ENCODE measurements at places on chromosomes 5 and 9. TPM values are rescaled to one million over a fixed set of nuclear protein-coding genes. Genes with fewer than 3 reads are reported as not detected.

DNA sequence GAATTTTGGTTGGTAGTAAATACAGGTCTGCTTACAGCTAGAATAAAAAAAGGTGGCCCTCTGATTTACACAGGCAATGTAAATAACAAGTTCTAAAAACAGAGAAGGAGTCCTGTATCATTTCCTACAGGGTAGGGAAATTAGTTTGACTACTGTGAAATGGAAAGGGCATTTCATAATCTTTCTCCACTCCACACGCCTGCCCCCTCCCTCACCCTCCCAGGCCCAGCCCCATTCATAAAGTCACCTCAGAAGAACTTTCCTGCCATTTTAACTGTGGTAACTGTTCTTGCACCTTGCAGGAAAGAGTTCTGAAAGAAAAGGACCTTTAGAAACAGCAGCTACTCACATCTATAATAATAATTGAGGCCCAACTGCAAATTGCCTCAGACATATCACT is 69.7 kb downstream of the MEF2C start:
- no peak for DNase-seq

Gene MTAP
- total RNA-seq, result 37.0 TPM

Gene IL9
- not detected for total RNA-seq

Gene PCDHB10
- under 0.01 TPM for total RNA-seq

- DNase-seq, result no peak
Observed at GRCh38 chr5:95151694-95152093, 133.2 kb downstream of the MCTP1 start.

Gene PIP5KL1
- total RNA-seq, result 0.87 TPM

DNA sequence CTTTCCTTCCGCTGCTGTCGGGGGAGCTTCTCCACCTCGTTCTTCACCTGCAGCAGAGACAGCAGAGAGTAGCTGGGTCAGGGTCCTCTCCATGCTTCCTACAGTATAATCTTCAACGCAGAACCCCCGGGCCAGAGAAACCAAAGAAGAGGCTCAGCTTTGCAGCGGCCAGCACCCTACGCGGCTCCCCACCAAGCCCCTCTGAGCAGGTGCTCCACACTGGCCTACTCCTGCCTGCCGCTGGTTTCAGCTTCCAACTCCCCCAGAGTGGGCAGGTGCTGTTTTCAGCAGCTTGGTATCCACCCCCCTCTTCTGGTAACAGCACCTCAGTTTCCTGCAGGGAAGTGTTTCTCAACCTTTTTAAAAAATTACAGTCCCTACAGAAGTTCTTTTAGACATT is 58.3 kb upstream of the FBXW11 start:
- DNase-seq, result no peak

DNA sequence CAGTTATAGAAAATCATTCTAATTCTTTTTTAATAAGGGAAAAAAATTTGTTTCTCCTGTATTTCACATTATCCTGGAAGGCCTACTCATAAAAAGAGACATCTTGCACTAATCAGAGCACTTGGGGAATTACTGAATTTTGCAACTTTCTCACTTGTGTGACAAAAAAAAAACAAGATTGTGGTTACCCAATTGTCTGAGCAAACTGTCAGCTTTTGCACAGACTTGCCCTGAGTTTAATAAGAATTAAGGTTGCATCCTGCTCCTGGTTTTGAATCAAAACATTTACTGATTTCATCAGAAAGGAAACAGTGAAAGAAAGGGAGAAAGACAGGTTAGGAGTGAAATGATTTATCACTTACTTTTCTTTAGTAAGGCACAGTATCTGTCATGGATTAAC is 10.6 kb upstream of the SH3RF2 start:
- no peak for DNase-seq

DNA sequence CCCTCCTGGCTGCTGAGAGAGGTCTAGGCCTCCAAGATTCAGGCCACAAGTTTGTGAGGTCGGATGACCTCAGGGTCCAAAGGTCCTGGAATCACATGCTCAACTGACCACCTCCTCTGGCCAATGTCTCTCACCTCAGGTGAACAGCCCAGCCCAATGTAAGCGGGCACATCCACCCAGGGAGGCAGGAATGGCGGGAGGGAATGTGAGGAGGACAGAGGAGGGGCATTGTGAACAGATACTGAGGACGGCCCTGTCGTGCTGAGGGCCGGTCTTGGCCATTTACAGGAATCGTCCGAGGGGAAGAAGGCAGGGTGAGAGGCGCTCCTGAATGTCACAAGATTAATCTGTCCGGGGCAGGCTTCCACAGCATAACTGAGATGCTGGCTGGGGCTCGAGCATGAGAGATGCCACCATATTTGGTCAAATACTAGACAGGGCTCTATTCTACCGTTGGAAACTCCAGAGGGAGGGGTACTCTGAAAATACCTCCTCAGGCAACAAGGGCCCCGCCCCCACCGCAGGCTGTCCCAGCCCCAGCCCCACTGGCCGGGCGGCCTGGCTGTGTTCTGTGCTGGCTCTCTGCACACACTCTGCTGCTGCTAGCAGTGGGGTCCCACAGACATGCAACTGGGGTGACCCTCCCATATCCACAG is 1.5 kb upstream of the IL17B start:
- no peak for DNase-seq

Gene BTNL8
- not detected for total RNA-seq

DNA sequence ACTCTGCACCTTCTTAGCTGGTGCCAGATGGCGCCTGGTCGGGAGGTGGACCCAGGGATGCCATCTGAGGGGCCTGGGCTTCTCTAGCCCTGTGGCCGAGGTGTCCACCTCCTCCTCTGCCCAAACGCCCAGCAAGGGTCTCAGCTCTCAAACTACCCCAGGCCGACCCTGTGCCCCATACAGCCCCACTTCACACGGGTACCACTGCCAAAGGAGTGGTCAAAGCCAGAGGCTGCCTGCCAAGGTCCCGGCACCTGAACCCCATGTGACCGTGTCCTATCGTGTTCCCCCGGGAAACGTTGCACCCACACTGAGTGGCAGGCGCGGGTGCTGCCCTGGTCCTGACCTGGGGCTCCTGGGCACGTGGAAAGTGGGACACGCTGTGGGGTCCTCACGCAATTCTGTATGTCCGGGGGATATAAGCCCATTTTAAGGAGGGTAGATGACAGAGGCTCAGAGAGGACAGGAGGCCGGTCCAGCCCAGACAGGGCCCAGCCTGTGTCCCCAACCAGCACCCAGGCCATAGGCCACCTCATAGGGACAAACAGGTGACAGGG is 1.9 kb downstream of the ENTPD8 start:
- DNase-seq, result no peak

Gene F2RL2
- 7.2 TPM for total RNA-seq

Gene DMGDH
- 1.9 TPM for total RNA-seq

GRCh38 chr9:91420501-91421127 is 3.0 kb downstream of the NFIL3 start:
- DNase-seq, result no peak

DNA sequence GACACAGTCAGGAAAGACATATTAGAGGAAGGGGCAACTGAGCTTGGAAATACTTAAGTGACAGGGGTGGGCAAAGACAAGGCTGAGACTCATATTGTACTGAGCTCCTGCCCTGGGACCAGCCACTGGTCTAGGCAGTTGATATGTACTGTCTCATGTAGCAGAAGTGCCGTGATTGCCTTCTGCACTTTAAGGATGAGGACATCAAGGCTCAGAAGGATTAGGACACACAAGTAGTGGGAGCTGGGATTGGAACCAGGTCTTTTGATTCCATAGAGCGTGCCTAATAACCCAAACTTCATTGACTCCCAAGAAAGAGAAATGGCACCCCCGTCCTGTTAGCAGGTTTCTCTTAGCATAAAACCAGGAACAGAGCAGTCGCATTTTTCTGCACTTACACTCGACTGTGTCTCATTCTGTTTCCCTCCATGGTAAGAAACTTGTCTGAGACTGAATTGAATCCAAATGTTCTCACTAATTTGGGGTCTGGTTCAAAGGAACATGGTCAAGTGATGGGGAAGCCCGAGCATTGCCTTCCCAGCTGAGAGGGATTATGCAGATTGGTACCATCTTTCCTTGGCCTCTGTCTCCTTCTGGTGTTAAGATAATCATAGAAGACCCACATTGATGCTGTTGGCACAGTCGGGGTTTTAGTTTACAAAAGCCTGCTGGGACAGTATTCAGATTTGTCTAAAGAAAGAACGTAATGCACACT is 70.4 kb downstream of the ANGPTL2 start:
- no peak for DNase-seq

DNA sequence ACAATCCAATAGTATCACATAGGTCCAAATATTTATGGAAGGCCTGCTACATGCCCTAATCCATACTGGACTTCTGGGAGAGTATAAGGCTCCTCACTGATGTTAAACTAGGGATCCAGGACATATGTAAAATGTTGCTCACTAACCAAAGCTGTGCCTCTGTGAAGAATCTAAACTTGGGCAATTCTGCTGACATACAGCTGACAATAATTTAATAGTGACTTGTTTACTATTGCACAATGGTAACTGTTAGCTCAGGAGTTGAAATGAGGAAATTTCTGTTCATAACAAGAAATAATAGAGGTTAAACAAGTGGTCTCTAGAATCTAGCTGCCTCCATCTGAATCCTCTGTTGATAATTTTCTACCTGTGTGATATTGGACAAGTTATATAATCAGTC is 14.9 kb upstream of the CTXN3 start:
- no peak for DNase-seq

Gene CORO2A
- total RNA-seq, result 5.7 TPM

Gene EFCAB9
- total RNA-seq, result not detected

- peak; percentile 89 for DNase-seq
Observed at GRCh38 chr5:137220523-137220927, 278.6 kb downstream of the SPOCK1 start.

DNA sequence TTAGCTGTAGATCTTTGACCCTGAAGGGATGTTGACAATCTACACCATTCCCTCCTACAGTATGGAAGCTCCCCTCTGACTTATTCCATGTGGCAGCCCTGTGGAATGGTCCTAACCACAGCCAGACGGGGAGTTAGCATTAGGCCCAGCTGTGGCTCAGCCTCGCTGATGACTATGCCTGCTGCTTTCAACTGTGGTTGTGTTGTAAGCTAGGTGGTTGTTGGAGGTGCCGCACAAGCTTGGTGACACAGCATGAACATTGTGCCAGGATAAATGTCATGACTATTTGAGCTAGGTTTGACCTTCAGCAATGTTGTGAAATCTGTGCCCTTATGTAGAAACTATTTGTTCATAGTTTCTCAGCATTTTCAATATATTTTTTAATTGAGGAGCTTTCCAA is 40.6 kb downstream of the SGCD start:
- DNase-seq, result no peak

GRCh38 chr9:13513716-13514444 is 234.4 kb upstream of the MPDZ start:
- no peak for DNase-seq

- DNase-seq, result no peak
Observed at GRCh38 chr5:27473307-27474046, 435.1 kb upstream of the CDH9 start.

Gene GRXCR2
- total RNA-seq, result not detected

DNA sequence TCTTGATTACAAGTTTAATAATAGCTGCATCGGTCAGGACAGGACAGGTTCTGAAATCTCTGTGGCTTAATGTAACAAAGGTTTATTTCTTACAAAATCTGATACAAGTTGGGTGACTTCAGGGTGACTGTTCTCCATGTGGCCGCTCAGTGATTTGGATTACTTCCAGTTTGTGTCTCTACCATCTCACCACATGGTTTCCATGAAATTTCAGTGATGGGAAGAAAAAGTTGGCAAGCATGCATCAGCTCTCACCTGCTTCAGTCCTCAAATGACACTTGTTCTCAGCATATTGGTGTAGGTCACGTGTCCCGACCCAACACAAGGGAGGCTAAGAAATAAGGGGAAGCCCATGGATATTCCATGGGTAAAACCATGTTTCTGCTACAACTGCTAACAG is 7.8 kb upstream of the TMEM268 start:
- no peak for DNase-seq

DNA sequence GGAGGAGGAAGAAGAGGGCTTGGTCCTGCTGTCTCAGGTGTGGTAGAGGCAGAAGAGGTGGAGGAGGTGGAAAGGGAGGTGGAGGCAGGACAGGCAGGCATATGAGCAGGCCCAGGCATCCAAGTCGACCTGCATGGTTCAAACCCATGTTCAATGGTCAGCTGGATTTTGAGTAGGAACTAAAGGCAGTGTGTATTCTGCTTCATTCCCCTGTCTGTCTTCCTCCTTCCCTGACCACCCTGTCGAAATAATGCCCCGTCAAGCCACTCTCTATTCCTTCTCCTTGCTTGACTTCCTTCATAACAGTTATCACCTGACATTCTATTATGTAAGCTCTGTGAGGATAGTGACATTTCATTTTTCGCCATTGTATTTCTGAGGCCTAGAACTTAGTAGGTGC is 34.8 kb downstream of the ATP6V0E1 start:
- no peak for DNase-seq

DNA sequence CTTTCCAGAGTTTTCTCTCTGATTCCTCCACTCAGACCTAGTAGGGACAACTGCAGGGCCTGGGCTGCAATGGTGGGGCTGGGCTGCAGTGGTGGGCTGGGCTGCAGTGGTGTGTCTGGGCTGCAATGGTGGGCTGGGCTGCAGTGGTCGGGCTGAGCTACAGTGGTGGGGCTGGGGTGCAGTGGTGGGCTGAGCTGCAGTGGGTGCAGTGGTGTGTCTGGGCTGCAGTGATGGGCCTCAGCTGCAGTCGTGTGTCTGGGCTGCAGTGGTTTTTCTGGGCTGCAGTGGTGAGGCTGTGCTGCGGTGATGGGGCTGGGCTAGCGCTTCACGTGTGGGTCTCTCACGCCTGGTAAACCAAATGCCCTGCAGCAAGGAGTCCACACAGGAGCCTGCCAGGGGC is 27.4 kb downstream of the ABO start:
- no peak for DNase-seq

DNA sequence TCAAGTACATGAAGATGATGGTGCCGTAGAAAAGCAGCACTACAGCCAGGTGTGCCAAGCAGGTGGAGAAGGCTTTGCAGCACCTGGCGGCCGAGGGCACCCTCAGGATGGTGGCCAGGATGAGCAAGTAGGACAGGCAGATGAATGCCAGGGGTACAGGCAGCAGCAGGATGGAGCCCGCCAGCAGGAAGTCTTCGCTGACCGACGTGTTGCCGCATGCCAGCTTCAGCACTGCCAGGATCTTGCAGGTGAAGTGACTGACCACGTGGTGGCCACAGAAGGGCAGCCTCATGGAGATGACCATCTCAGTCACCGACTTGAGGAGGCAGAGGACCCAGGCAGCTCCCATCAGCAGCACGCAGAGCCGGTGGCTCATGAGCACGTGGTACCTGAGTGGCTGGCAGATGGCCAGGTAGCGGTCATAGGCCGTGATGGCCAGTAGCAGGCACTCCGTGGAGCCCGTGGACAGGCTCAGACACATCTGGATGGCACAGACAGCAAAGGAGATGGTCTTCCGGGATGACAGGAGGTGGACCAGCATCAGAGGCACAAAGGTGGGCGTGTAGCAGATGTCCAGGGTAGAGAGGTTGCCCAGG is 482 bp downstream of the OR13J1 start:
- DNase-seq, result no peak

Gene C9
- total RNA-seq, result not detected

DNA sequence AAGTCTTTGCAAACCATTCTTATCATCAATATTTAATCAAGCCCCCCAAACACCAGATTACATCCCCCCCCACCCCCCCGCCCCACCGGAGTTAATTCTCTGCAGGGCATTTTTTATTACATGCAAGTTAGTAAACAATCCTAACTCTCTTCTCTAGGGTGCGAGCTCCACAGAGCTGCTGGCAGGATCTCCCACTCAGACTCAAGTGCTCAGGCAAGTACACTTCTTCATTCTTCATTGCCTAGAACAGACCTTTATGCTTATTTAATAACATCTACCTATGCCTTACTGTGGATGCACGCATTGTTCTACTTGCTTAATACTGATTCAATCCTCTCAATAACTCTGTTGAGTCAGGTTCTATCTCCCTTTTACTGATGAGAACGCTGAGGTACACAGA is 9.9 kb downstream of the SAXO1 start:
- DNase-seq, result no peak

Data from epithelial cell of proximal tubule (primary cell).